ENCODE measurements at places on chromosomes 2 and 18. TPM values are rescaled to one million over a fixed set of nuclear protein-coding genes. Genes with fewer than 3 reads are reported as not detected.

GRCh38 chr2:152655880-152656279 is 61.4 kb downstream of the PRPF40A start:
- DNase-seq: no peak

Gene TWIST2
- 4.2 TPM for total RNA-seq

DNA sequence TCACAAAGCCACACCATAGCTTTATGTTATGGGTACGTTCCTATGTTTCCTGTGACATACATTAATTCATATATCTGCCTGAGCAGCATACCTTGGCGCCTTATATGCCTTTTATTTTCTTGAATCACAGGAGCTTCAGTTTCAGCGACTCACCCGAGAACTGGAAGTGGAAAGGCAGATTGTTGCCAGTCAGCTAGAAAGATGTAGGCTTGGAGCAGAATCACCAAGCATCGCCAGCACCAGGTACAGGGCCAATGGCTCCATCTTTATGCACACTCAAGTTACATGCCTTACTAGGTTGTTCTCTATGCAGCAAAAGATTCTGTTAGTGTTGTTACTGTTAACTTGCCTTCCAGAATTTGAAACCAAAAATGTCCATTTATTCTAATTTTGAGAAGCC is 120.4 kb downstream of the PKP4 start:
- DNase-seq: no peak

Gene LOXL3
- total RNA-seq: 1.5 TPM

GRCh38 chr2:40457837-40458236 is 5.9 kb upstream of the SLC8A1 start:
- no peak for DNase-seq

GRCh38 chr2:20617081-20617575 is 33.8 kb downstream of the HS1BP3 start:
- peak; percentile 44 for DNase-seq

- DNase-seq: peak; percentile 55
These were observed 121.2 kb downstream of the IRS1 start for GRCh38 chr2:226678422-226678821.

GRCh38 chr18:76420898-76421684 is 74.0 kb downstream of the ZNF516 start:
- no peak for DNase-seq

DNA sequence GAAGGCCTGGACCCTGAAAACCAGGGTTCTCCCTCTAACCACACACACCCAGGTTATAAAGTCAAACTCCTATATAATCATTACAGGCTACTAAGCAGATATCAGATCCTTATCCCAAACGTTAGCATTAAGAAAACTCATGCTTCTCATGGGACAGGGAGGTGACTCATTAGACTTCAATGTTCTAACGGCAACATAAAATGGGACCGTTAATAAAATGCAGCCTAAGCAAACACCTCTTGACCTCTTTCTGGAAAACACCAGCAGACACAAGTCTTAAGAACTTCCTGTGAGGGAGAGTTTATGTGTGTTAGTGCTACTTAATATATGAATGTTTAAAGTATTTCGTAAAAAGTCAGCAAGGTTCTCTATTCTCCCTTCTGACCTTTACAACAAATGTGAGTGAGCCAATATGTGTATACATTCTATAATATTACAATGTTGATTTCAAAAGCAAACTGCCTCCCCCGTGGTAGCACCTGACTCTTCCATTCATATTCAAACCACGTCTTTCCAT is 31.7 kb downstream of the LPIN2 start:
- no peak for DNase-seq

GRCh38 chr2:232336241-232336736 is 42.3 kb upstream of the ALPP start:
- DNase-seq: peak; percentile 1

- no peak for DNase-seq
These were observed 18.4 kb downstream of the ABI2 start for GRCh38 chr2:203346612-203347011.

Gene SH3RF3
- 2.7 TPM for total RNA-seq

- no peak for DNase-seq
These were observed 859 bp upstream of the INO80D start for GRCh38 chr2:206086716-206087350.

Gene STK39
- total RNA-seq: 53.2 TPM

GRCh38 chr2:112993831-112994230 is 11.4 kb upstream of the IL36A start:
- no peak for DNase-seq

GRCh38 chr2:172456002-172456401 is 28.6 kb downstream of the ITGA6 start:
- no peak for DNase-seq

- no peak for DNase-seq
These were observed 118.2 kb downstream of the CLIP4 start for GRCh38 chr2:29233428-29233827.

DNA sequence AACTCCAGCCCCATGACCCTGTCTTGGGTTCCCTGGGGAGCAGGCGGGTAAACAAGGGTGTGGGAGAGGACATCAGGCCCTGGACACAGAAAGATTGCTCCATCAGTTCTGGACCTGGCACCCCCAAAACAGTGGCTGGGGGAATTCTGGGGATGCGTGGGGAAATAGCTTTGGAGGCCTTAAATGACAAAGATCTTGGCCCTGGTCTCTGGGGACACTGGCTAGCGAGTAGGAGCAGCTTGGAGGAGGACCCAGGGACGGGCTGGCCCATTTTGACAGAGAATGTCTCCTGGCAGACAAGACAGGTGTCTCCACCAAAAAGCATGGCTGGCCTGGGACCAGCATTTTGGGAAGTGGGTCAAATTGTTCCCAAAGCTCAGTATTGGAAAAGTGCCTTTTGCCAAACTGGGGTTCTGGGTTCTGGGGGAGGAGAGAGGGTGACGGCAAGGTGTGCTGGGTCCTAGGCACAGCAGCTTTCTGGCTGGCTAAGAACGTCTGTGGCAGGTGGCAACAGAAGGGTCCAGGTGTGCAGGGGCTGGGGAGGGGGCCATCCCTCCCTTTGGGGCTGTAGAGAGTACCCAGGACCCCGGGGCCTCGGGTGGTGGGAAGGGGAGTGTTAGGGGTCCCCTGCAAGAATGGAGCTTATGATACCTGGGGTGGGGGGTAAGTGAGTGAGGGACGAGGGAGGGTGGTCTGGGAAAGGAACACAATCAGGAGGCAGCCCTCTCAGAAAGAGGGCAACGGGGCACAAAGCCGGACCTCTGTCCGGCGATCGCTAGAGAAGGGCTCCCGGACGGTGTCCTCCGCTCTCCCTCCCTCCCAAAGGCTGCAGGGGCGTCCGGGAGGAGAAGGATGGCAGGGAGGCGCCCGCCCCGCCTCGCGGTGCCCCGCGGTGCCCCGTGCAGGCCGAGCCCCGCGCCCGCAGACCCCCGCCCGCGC is 556 bp downstream of the CYRIA start:
- no peak for DNase-seq

Gene COL3A1
- total RNA-seq: 48.0 TPM

- no peak for DNase-seq
These were observed 471.5 kb downstream of the TXNL1 start for GRCh38 chr18:56166914-56167313.

DNA sequence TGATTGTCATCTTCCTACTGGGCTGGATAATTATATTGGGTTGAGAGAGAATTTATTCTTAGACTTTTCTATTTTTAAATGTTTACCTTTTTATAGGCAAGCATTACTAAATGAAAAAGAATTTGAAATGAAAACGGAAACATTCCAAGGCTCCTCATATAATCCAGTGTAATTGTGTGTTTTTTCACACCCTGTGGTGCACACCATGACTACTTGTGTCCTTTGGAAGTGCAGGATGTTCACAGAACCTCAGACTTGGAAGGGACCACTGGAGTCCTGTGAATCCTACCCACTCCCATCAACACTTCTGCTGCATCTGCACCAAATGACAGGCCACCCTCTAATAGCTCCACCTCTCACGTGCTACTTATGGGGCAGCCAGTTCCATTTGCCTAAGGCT is 48.0 kb downstream of the NAT8 start:
- no peak for DNase-seq

DNA sequence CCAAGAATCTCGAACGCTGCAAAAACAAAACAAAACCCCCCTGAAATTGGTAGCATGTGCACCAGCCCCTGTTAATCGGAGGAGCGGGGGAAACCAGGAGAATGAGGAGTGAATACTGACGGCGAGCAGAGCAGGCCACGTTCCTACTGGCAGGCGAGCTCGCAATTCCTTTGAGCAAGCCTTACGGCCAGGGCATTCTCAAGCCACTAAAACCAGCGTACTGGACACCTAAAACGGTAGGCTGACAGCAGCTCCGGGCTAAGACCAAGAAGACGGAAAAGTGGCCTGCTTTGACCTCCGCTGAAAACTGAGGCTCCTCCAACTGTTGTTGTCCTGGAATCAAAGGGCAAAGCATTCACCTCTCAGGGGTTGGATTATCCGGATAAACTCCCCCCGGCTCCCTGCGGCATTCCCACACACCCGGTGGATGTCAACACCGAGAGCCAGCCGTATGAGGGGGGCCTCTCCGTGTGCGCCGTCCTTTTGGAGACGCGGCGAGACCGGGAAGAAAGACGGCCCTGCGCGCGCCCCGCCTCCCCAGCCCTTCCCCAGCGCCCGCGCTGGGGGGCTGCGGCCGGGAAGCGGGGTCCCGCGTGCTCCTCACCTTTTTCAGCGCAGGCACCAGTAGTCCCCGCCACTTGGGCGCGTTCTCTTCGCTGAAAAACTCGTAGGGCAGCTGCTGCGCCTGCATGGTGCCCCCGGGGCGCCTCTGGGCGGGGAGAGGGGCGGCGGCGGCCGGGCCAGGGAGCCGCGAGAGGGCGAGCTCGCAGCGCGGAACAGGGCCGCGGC is 925 bp downstream of the SOS1 start:
- DNase-seq: peak; percentile 38

Gene NMS
- total RNA-seq: not detected

DNA sequence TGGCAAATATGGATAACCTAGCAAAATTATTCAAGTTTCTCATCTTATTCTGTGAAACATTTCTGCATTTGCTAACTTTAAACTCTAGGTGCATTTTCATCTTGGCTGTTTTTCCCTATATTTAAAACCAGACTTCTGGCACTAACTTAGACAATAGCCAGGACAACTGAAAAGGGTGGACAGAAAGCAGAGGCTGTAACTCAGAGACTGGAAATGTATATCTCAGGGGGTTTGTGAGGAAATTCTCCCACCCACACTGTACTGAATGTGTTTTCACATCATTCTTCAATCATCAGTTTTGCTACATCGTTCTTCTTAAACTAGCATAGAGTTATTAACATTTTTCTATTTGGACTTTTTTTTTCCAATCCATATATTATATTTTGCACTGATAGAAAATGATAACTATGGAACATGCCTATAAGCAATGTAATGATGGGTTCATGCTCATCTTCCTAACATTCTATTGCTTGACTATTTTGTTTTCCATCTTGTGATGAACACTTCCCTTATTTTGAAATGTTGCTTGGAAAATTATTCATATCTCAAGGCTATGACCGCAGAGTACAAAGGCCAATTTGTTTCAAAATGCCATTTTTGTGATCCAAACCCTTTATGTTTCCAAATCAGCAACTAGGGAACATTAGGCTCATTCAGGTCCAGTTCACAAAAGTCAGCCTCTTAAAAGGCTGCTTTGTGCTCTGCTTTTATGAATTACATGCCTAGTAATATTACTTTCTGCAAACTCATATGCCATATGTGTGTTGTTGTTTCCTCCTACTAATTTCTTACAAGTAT is 125.8 kb upstream of the CDH19 start:
- DNase-seq: no peak

Gene QPCT
- total RNA-seq: 7.9 TPM

- DNase-seq: peak; percentile 61
These were observed 760 bp upstream of the CNOT11 start for GRCh38 chr2:101251844-101252407.

DNA sequence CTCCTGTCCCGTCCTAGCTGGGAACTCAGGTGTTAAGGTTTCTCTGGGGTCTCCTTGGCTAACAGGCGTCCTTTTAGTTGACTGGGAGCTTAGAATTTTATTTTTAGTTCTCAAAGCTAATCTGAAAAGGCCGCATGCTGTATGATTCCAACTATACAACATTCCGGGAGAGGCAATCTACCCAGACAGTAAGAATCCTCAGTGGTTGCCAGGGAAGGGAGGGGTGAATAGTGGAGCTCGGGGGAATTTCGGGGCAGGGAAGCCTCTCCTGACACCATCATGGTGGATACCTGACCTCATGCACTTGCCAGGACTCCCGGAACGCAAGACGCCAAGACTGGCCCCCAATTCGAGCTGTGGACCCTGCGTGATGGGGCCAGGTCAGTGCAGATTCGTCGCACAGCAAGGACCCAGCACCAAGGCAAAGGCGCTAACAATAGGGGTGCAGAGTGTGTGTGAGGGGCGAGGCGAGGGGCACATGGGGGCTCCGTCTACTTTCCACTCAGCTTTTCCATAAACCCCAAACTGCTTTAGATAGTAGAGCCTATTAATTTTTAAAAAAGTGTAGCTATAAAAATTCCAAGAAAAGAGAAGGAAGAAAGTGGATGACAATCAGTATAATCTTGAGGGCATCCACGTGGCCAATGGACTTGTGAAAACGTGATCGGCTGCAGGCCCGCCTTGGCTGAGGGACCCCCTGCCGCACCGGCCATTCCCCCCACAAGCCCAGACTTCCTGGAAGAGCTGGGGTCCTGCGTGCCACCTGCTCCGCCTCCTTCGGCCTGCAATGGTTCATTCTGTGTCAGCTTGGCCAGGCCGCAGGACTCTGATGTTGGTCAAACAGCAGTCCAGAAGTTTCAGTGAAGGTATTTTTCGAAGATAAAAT is 17.3 kb downstream of the PDCD1 start:
- peak; percentile 19 for DNase-seq

Gene TRIM54
- not detected for total RNA-seq

- DNase-seq: peak; percentile 69
These were observed 3.1 kb downstream of the ATOH8 start for GRCh38 chr2:85756822-85757435.

Gene BCL11A
- 28.9 TPM for total RNA-seq

Gene FBXO15
- total RNA-seq: 0.42 TPM

GRCh38 chr2:102120701-102121159 is 21.8 kb upstream of the IL1R1 start:
- DNase-seq: no peak
